ENCODE measurements at places on chromosomes 16 and 17.
A peak's percentile ranks its signal among the peaks of the same experiment; 100 is the strongest.

DNA sequence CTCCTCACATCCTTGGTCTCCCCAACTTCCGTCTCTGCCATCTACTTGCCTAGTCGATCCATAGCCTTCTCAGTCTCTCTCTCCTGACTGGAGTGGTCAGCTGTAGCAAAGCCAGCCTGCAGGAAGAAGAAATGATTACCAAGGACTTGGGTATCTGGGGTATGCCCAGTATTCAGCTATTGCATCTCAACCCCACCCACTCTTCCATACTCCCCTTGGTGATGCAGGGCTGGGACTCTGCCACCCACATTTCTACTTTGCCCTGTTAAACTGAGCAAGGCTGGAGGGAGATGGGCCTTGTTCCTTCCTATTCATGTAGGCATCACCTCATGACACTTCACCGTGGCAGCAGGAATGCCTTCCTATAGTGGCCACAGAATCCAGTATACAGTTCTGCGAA, 2.3 kb downstream of the COPRS start:
- DNase-seq: no peak

- no peak for DNase-seq
Observed at GRCh38 chr17:77068915-77069314, 71.9 kb upstream of the SEC14L1 start.

DNA sequence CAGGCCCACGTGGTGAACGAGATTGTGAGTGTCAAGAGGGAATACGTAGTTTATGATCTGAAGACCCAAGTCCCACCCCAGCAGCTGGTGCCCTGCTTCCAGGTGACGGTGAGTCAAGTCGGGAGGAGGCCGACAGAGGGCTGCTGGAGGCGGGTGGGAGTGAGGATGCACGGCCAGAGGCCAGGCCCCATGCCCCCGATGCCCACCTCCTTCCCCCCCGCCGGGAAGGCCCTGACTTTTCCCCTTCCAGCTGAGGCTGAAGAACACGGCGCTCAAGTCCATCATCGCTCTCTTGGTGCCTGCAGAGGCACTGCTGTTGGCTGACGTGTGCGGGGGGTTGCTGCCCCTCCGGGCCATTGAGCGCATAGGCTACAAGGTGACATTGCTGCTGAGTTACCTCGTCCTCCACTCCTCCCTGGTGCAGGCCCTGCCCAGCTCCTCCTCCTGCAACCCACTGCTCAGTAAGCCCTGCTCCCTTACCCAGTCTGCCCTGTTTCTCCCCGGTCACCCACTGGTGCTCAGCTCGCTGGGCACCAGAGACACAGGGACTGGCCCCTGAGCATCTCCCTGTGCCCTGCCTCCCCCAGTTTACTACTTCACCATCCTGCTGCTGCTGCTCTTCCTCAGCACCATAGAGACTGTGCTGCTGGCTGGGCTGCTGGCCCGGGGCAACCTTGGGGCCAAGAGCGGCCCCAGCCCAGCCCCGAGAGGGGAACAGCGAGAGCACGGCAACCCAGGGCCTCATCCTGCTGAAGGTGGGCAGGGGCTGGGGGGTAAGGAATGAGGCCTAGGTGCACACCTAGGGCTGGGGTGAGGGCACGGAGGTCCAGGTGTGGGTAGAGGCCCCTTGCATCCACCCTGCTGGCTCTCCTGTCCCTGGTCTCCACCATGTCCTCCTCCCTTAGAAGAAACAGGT, 2.6 kb downstream of the ZACN start:
- DNase-seq: peak; percentile 51

- no peak for DNase-seq
Observed at GRCh38 chr17:76251478-76252039, 11.3 kb upstream of the RNF157 start.

DNA sequence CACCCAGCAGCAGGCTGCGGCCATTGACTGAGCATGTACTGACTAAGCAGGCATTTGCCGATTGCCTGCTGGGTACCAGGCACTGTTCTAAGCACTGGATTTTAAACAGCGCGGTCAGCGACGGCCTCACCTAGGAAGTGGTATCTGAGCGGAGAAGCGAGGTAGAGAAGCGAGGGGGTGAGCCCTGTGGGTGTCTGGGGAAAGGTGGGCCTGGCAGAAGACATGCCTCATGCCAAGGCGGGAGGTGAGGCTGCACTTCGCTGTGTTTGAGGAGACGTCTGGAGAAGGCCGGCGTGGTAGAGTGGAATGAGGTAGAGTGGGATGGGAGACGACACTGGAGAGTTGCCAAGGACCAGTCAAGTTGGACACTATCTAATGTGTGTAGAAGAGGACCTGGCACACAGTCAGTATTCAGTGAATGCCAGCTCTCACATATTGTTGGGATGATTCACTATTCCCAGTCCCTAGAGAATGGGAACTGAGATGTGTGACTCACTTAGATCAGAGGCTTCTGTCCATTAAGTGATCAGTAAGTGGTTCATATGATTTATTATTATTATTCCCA, 14.4 kb downstream of the SYCE1L start:
- DNase-seq: no peak

DNA sequence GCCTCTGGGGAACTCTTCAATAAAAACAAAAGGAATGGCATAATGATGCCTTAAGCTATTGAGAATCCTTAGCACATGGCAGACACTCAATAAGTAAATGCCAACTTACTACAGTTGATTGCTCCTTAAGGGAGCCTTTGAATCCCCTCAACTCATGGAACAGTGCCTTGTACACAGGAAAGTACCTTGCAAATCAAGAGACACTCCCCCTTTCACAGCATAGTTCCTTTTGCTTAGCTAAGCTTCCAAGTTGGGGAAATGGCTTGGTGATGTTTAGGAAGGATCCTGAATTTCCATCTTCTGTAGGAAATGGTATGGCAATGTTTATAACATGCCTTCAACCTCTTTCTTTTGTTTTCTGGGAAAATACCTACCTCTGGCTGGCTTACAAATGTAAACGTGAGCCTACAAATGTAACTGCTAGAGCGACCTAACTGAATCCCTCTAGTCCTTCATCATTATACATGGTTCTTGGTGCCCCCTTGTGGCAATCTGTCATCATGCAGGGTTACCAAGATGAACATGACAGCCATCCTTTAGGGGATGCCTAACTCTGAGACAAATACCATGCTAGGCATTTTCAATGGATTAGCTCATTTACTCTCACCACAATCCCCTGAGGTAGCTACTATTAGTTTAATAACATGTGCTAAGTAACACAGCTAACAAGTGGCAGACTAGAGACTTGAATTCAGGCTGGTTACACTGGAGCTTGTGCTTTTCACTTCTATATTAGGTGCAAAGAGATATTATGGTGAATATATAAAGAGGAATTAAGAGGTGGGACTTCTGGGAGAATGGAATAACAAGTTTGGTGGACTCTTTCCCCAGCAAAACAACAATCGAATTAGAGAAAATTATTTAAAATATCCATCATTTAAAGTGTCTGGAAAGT, 65.0 kb downstream of the MMD start:
- no peak for DNase-seq

DNA sequence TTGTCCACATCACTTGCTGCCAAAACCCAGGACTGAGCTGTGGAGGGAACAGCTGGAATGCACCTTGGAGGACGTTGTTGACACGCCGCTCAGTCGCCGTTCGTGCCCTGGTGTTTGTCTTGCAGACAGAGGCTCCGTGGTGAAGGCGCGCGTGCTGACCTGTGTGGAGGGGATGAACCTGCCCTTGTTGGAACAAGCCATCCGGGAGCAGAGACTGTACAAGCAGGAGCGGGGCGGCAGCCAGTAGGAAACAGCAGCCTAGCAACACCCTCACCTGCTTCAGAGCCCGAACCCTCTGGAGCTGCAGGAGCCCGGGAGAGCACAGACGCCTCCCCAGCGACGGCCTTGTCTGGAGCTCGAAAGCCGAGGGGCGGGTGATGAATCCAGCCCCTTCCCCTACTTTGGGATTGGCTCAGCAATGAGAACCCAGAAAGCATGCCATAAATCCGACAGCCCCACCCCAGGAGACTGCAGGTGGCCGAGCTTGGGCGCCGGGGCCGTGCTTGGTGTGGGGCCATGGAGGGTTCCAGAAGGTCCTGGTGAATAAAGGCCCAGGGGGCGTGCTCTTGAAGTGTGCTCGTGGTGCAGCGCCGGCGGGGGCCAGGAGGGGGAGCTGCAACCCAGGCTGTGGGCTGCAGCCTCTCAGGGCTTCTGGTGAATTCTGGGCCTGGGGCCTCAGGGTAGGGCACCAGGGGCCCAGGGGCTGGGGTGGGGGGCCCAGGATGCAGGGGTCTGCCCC, 470 bp upstream of the CDK3 start:
- no peak for DNase-seq

DNA sequence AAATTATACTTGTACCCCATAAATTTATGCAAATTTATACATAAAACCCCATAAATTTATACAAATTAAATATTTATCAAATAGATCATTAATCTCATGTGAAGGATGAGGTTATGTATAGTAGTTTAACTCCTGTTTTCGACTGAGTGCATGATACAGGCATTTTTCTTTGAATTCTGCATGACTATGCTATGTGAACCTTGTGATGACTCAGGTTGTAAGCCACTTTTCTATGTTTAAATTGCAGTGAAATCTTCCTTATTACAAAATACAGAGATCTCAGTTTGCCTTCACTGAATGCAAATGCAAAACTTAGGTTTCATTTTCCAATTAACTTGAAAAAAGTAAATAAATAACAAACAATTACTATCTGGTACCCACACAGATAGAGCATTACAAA, 843.7 kb downstream of the CDH11 start:
- DNase-seq: no peak

DNA sequence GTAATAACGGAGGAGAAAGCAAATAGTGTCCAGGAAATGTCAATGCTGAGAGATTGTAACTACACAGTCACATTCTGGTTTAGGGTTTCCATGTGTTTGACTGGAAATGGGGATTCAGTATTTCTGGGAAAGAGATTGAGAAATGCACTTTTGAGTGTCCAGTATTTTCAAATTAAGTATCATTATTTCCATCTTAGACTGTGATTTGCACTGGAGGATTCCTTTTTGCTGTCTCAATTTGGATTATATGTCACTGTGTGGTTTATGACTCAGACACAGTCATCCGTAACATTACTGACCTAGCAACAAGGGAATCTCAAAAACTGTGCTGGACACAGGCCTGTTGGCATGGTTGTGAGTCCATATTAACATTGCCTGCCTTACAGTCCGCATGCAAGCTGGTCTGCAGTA, 681.4 kb downstream of the CDH11 start:
- no peak for DNase-seq

DNA sequence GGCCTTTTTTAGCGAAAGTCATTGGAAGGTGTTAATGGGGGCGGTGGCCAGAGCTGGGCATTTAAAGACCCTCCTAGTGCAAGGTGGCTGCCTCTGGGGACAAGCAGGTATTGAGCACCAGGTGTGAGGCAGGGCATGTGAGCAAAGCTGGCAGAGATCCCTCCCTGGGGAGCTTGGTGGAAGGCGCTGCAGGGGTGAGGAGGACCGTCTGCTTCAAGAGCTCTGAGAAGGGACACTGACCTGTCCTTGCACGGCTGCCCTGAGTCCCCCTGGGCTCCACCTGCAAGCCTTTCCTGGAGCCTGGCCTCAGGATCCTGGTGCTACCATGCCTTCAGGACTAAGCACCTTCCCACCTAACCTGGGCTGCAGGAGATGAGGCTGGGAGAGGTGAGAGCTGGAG, 127.0 kb upstream of the CIBAR2 start:
- DNase-seq: no peak

- no peak for DNase-seq
Observed at GRCh38 chr17:30808785-30809286, 15.7 kb downstream of the CRLF3 start.

- no peak for DNase-seq
Observed at GRCh38 chr17:71118039-71118438, 948.7 kb downstream of the KCNJ2 start.

GRCh38 chr16:10931134-10931533, 11.1 kb downstream of the DEXI start:
- no peak for DNase-seq

- DNase-seq: no peak
Observed at GRCh38 chr16:7390974-7391373, 58.3 kb downstream of the RBFOX1 start.

DNA sequence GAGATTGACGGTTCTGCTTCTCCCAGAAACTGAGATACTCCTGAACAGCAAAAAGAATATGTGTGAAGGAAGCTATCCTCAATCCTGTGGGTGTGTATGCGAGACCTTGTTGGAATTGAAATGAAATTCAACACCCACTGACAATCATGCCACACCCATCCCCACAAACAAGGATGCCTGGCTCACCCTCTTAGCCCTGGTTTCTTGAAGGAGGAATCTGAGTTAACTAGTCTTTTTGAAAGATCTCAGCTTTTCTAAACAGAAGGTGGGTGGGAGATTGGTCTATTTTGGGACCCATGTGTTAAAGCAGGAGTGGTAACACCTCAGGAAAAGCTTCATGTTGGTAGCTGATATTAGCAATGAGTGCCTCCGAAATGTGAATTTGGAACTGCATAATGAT, 1244.5 kb downstream of the CDH11 start:
- no peak for DNase-seq

GRCh38 chr16:89138513-89138795, 33.1 kb upstream of the CDH15 start:
- DNase-seq: no peak

GRCh38 chr17:50355701-50356341, 9.9 kb downstream of the XYLT2 start:
- DNase-seq: no peak

All from breast epithelium (tissue), 4 donors.